ENCODE measurements at places on chromosomes 12 and 14.

GRCh38 chr12:57934819-57935218 lies 6.5 kb upstream of the ATP23 start:
- DNase-seq = no peak

GRCh38 chr12:27229367-27229766 lies 14.7 kb upstream of the STK38L start:
- DNase-seq = no peak

DNA sequence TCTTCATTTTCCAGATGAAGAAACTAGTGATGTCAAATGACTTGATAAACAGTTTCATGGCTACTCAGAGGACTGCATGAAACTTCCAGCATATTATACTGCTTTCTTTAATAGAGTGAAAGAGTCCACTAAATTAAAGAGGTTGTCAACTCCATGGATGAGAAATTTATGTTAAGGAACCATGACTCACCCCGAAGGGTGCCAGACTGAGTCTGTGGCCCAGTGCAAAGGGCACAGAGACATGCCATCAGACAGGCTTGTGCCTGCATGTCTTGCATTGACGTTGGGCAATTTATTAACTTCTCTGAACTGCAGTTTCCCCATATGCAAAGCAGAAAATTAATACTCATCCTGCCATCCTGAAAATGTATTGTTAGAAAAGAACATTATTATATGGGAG lies 382.4 kb downstream of the APAF1 start:
- no peak for DNase-seq

DNA sequence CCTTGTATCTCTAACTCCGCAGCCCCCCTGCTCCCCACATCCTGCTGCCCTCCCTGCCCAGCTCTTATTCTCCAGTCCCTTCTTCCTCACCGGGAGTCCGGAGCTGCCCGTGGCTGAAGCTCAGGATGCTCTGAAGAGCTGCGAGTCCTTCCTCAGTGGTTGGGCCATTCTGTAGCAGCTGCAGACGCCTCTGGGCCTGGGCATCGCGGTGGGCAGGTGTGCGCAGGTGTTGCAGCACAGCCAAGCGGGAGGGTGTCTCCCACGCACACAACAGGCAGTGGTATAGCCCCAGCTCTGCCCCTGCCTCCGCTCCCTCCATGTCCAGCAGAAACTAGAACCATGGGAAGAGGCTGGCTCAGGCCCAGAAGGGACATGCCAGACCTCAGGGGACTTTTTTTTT lies 20.2 kb downstream of the ZFHX2 start:
- DNase-seq = no peak

- DNase-seq = no peak
Observed at GRCh38 chr12:2481951-2482350, 312.8 kb upstream of the FKBP4 start.

GRCh38 chr14:94171208-94171607 lies 2.9 kb upstream of the PPP4R4 start:
- DNase-seq = no peak

DNA sequence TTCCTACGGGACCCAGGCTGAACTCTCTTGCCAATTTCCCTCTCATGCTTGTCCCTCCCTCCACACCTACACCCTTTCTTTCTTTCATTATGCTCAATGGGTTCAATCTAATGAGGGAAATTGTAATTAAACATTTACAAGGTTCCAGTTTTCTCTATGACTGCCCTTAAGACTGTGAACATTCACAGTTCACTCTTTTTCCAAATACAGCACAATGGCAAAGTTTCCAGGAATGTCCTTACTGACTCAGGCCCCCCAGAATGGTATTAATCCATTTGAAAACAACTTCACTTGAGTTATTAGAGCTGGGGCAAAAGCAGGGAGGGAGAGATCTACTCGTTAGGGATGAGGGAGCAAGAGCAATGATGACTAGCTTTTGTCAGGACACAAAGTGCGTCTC lies 892.1 kb downstream of the NRXN3 start:
- DNase-seq = no peak

- peak; percentile 63 for DNase-seq
Observed at GRCh38 chr12:111428728-111429175, 23.0 kb downstream of the SH2B3 start.

- DNase-seq = no peak
Observed at GRCh38 chr12:50062728-50063460, 5.5 kb downstream of the ASIC1 start.

DNA sequence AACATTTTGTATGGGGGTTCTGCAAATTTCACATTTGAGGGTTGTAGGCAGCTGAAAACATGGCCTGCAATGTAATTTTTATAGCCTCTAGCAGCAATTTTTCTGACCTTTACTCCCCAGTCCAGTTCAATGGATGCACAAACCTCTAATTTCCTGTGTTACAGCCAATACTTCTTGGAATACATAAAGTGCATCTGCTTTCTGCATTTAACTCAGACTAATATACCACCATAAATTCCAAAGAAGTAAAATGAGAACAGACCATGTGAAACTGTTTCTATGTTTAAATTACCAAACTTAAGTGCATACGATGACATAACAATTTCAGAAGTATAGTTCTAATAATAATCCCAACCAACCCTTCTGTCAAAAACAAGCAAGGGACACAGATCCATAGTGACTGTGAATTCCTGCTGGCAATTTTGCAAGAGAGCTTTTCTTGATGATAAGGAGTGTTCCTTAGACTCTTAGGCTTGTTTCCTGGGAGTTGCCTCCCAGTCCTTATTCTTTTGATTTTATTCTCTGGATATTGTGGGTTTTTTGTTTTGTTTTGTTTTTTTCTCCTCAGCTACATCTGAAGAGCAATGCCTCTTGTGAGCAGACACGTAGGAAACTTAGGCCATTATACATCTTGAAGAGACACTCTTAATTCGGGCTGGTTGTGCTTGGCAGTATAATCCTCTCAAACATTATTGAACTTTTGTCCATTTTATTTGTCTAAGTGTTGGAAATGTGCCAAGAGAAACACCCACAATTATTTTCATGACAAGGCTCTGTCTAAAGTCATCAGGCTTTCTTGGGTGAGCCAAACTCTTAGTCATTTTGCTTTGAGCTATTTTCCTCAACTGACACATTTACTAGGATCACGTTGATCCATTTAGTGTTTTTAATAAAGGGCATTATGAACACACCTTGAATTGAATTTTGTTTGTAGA lies 51.3 kb upstream of the RERGL start:
- no peak for DNase-seq

GRCh38 chr12:48334808-48335207 lies 15.9 kb downstream of the ZNF641 start:
- DNase-seq = peak; percentile 17

DNA sequence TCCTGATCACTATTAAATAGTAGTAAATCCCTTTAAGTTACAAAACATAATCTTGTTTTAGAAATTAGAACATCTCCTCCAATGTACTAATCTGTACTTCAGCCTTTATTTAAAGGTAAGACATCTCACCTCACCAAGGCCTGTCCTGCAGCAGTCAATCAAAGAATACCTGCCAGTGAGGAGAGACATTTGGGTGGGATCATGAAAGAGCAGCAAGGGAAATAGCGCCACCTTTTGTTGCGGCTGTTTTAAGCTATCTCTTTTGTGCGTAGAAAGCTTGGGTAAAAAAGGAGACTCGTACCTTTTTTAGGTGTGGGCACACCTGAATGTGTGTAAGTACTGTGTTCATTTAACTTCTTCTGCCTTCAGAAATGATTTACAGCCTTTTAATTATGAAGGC lies 117.8 kb upstream of the TMTC1 start:
- DNase-seq = no peak

- DNase-seq = no peak
Observed at GRCh38 chr12:100826323-100826722, 31.7 kb downstream of the ANO4 start.

DNA sequence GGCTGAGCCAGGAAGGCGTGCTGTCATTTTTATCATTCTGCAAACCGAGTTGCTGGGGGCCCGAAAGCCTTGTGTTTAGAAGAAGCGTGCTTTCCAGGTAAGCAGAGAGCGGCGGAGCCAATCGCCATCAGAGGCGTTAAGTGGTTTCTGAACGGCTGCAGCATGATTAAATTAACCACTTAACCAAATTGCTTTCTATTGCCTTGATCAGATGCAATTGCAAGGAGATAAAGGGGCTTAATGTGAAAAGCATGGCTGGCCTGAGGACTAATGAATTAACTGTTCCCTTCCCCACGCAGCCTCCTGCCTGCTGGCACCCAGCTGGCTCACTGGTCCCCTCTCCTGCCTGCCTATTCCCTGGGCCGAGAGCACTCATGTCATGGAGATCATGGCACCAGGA lies 36.6 kb upstream of the CHGA start:
- DNase-seq = no peak

DNA sequence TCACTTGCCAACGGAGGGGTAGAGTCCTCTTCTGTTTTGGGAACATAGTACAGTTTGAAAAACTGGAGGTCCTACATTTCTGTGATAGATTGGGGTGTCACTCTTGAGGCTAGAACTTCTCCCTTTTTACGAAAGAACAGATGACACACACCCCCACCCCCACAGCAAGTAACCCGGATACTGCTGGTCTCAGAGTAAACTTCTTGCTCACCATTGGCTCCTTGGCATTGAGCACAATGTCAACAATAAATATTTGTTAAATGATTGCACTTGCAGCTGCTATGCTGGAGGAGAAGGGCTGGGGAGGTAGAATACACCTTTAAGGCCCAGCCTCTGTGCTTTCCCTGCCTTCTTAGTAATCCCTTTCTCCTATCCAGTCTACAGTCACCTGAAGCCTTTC lies 149.8 kb downstream of the TGFB3 start:
- DNase-seq = no peak

- no peak for DNase-seq
Observed at GRCh38 chr14:35205737-35206136, 83.4 kb downstream of the PRORP start.

GRCh38 chr12:13142747-13143146 lies 39.3 kb upstream of the GSG1 start:
- no peak for DNase-seq

GRCh38 chr14:89351516-89352404 lies 65.3 kb downstream of the FOXN3 start:
- peak; percentile 38 for DNase-seq

DNA sequence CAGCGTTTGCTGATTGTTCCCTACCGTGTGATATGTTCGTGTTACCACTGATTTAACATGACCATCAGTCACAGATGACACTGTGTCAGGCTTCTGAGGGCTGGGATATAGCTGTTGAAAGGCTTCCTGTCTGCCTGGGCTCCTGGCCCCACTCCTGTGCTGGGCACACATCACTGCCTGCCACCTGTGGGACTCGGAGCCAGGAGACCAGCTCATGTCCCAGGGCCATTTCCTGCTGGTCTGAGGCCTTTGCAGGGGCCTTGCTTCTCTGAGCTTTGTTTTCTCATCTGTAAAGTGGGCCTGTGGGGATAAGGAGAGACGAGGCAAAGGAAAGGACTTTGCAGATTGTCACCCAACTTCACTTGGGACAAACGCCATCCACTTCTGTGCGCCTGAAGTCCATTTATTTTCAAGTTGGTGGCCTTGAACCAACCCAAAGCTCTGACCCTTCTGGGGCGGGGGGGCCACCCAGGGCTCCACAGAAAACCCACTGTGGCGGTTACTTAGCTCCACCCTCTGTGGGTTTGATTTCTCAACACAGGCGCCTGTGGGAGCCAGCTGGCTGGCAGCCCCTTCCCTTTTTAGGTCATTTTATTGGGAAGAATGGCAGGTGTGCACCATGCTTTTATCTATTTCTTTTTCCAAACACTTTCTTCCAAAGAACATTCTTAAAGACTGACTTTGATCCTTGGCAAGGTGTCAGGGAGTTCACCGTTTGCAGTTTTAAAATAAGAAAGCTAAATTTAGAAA lies 54.1 kb downstream of the BEGAIN start:
- DNase-seq = no peak

DNA sequence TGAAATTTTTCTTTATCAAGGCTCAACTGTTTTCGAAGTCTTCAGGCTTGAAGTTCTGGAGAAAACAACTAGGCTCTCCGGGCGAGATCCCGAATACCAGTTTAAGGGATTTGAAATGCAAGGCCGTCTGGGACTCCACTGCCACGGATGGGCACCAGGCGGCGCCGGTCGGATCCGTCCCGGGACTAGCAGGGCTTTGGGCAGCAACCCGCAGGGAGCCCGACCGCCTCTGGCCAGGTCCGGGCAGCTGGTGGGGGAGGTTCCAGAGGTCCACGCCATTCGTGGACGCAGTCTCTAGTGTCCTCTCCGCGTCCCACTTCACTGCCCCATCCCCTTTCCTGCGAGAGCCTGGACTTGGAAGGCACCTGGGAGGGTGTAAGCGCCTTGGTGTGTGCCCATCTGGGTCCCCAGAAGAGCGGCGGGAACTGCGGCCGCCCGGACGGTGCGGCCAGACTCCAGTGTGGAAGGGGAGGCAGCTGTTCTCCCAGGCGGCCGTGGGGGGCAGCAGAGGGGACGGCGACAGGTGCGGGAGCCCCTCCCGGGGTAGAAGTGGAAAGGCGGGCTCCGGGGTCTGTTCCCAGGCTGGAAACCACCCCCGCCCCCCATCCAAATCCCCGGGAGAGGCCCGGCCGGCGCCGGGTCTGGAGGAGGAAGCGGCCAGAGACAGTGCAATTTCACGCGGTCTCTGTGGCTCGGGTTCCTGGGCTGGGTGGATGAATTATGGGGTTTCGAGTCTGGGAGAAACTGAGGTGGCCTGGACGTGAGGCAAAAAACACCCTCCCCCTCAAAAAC lies 838 bp upstream of the ERBB3 start:
- DNase-seq = peak; percentile 51

- DNase-seq = no peak
Observed at GRCh38 chr14:79318371-79318770, 892.9 kb downstream of the DIO2 start.

DNA sequence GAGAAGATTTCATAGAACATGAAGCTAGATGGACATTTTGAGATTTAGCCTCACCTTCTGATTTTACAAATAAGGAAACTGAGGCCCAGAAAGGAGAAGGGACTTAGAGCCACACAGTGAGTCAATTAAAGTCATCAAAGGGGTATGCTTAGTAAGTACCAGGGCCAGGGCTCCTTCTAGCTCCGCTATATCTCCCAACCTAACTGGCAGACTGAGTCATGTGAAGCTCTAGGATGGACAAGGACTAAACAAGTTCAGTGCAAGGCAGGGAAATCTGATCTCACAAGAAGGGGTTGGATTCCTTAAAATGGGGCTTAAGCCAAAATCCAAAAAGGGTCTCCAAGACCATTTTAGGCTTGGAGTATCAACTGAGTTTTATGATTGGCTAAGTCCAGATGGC lies 215.8 kb downstream of the PHLDA1 start:
- DNase-seq = no peak

GRCh38 chr14:89827265-89827664 lies 127.3 kb downstream of the EFCAB11 start:
- DNase-seq = no peak

Data from CD4-positive, alpha-beta T cell treated with Interleukin-17A for 1 hour (primary cell).